ENCODE measurements at places on chromosomes 7 and 10. TPM values are rescaled to one million over a fixed set of nuclear protein-coding genes. Genes with fewer than 3 reads are reported as not detected.

DNA sequence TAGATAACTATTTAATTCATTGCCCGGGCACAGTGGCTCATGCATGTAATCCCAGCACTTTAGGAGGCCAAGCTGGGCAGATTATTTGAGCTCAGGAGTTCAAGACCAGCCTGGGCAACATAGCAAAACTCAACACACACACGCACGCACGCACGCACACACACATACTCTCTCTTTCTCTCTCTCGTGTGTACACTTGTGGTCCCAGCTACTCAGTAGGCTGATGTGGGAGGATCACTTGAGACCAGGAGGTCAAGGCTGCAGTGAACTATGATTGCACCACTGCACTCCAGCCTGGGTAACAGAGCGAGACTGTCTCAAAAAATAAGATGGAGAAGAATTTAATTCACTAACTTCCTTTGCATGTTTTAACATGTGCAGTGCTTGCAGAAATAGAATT is 38.1 kb downstream of the PTPN12 start:
- DNase-seq, result no peak
- no peak overlapping the region for H3K27ac ChIP-seq
- no peaks in the 10 kb centered on the region for H3K4me1 ChIP-seq
- H3K36me3 ChIP-seq, result peaks cover 58% of the 10 kb centered on the region
- no peak overlapping the region for H3K4me3 ChIP-seq
- H3K27me3 ChIP-seq, result no peaks in the 10 kb centered on the region

DNA sequence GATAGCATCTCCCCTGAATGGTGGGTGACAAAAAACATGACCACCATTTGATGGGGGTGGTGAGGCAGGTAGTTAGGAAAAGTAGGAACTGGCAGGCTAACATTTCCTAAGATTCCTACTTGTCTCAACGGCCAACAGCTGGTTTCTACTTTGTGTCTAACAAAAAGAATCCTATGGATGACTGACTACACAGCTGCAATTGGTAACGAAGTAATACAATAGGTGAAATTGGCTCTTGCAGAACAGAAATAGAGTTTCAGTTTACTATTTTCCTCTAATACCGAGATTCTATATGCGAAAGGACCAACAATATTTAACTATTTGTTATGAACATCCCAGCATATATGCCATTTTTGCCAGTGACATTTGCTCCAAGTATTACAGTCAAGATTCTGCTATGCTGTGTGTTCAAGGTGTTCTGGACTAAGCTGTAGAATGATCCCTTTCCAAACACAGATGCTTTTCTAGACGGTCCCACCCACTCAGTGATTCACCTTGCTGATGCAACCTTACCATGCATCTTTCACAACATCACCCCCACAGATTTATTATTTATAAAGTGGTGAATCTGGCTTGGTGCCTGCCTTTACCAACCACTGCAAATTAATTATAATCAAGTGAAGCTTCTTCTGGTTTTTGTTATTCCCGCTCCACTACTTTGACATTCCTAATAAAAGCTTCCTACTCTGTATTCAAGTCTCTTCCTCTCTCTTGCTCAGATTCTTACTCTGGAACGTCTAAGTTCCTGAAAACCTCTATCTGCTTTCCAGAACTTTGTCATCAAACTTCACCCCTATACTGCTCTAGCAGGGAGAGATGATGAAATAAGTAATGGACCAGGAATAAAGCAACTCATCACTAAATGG is 16.8 kb downstream of the BBIP1 start:
- DNase-seq, result peak; percentile 10
- peaks cover 21% of the 10 kb centered on the region for H3K4me1 ChIP-seq
- H3K27me3 ChIP-seq, result no peaks in the 10 kb centered on the region
- no peak overlapping the region for H3K4me3 ChIP-seq
- no peaks in the 10 kb centered on the region for H3K36me3 ChIP-seq

GRCh38 chr7:20466543-20467021 is 135.9 kb downstream of the ITGB8 start:
- DNase-seq, result no peak
- H3K4me3 ChIP-seq, result no peak overlapping the region
- no peaks in the 10 kb centered on the region for H3K4me1 ChIP-seq
- no peak overlapping the region for H3K27ac ChIP-seq

DNA sequence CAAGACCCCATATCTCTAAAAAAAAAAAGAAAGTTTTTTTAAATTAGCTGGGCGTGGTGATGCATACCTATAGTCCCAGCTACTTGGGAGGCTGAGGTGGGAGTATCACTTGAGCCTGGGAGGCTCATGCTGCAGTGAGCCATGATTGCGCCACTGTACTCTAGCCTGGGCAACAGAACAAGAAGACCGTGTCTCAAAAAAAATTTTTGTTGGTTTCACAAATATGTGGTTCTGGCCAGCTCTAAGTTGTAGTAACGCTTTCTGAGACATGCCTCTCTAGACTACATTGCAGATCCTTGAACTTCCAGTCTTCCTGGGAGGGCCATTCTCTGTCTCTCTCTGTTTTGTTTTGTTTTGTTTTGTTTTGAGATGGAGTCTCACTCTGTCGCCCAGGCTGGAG is 24.6 kb upstream of the RHBDD2 start:
- DNase-seq, result no peak
- H3K36me3 ChIP-seq, result no peaks in the 10 kb centered on the region
- no peak overlapping the region for H3K27ac ChIP-seq
- H3K4me1 ChIP-seq, result no peaks in the 10 kb centered on the region
- H3K27me3 ChIP-seq, result no peaks in the 10 kb centered on the region

DNA sequence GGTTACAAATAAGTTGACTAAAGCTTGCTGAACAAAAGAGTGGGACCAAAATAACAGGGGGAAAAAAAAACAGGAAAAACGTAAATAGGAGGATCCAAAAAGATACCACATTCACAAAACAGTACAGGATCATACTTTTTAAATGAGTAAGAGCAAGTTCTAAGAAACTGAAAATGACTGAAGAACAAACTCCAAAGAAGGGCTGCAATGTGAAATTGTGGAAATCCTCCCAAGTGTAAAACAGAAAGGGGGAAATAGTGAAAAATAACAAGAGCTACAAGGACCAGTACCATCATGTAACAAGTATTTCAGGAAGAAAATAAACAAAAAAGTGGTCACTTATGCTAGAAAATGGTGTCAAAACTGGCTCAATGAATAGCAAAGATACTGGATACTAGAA is 46.3 kb downstream of the PDSS1 start:
- H3K4me1 ChIP-seq, result no peaks in the 10 kb centered on the region
- H3K4me3 ChIP-seq, result no peak overlapping the region
- H3K27ac ChIP-seq, result no peak overlapping the region
- no peaks in the 10 kb centered on the region for H3K36me3 ChIP-seq
- H3K27me3 ChIP-seq, result no peaks in the 10 kb centered on the region

DNA sequence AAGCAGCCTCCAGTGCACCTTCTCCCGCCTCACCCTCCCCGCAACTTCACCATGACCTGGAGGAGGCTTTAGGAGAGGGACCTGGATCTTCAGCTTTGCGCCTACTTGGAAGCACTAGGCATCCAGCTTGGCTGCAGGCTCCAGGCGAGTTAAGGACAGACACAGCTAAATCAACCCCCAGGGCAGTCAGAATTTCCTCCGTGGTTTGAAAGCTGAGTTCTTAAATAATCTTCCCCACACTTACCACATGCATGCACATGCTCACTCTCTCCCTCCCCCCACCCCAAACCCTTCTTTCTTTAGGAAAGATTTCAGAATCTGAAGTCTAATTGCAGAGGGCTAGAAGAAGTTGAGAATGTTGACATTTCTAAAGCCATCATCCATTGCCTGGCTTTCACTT is 36.7 kb upstream of the LRRC4 start:
- no peak overlapping the region for H3K4me3 ChIP-seq
- H3K36me3 ChIP-seq, result no peaks in the 10 kb centered on the region
- H3K27ac ChIP-seq, result no peak overlapping the region
- no peaks in the 10 kb centered on the region for H3K4me1 ChIP-seq
- DNase-seq, result no peak

ACTA2 gene
- total RNA-seq, result 5.3 TPM

- H3K36me3 ChIP-seq, result no peaks in the 10 kb centered on the region
- no peak for DNase-seq
- peaks cover 100% of the 10 kb centered on the region for H3K27me3 ChIP-seq
- H3K27ac ChIP-seq, result no peak overlapping the region
- H3K4me3 ChIP-seq, result no peak overlapping the region
Measured at GRCh38 chr10:69572159-69573055, 815 bp downstream of the NEUROG3 start.

DNA sequence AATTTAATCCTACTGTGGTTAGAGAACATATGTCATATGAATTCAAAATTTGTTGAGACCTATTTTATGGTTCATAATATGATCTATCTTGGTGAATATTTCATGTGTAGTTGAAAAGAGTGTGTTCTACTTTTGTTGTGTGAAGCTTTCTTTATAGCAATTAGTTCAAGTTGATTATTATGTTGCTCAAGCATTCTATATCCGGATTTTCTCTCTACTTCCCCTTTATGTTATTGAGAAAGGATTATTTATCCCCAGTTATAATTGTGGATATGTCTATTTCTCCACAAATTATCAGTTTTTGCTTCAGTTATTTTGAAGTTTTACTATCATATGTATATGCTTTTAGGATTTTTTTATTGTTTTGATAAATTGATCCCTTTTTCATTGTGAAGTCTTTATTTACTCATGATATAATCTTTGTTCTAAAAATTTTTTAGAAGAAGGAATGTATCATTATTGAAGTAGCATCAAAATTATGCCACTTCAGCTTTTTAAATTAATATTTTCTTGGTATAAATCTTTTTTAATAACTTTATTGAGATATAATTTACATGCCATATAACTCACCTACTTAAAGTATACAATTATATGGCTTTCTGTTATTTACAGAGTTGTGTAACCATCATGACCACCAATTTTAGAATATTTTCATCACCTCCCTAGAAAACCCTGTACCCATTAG is 12.0 kb upstream of the MEST start:
- DNase-seq, result no peak
- H3K4me1 ChIP-seq, result no peaks in the 10 kb centered on the region
- no peaks in the 10 kb centered on the region for H3K36me3 ChIP-seq
- H3K27ac ChIP-seq, result no peak overlapping the region
- H3K4me3 ChIP-seq, result no peak overlapping the region

RBP4 gene
- total RNA-seq, result 0.57 TPM

SEMA3D gene
- total RNA-seq, result 4.8 TPM

DNA sequence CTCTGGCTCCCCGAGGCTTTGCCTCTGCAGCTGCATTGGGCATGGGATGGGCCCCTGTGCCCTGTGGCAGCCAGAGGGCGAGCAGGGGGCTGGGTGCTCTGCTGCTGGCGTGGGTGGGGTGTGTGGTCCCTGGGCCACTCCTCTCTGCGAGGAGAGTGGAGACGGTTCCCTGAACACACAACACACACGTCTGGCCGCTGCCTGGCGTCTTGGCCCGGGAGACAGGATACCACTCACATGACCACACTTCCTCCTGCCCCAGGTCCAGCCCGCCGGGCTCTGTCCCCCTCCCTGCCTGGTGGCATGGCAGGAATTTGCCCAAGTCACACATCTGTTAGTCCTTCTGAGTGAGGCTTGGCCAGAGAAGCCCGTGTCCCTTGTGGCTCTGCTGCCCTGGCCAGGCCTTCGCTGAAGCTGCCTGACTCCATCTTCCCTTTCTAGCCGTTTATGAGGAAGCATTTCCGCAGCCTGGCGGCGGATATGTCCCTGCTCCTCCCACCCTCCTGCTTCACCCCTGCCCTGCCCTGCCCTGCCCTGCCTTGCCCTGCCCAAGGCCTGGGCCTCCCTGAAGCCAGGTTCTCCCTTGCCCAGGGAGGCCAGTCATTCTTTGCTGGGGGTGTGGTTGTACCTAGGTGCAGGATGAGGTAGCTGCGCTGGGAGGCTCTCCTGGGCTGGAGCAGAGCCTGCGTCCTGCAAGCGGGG is 3.0 kb downstream of the BRI3 start:
- H3K36me3 ChIP-seq, result peaks cover 14% of the 10 kb centered on the region
- peak overlapping the region; percentile 97 for H3K27ac ChIP-seq
- peaks cover 61% of the 10 kb centered on the region for H3K4me1 ChIP-seq
- DNase-seq, result peak; percentile 89

GATA3 gene
- total RNA-seq, result 43.6 TPM

UNC5B gene
- total RNA-seq, result 1.7 TPM

HMX2 gene
- total RNA-seq, result not detected

- no peaks in the 10 kb centered on the region for H3K4me1 ChIP-seq
- no peak overlapping the region for H3K27ac ChIP-seq
- H3K36me3 ChIP-seq, result no peaks in the 10 kb centered on the region
- H3K27me3 ChIP-seq, result peaks cover 21% of the 10 kb centered on the region
- no peak overlapping the region for H3K4me3 ChIP-seq
- no peak for DNase-seq
Measured at GRCh38 chr10:128870830-128871597, 596.0 kb upstream of the MGMT start.

GRCh38 chr10:79502561-79503309 is 9.6 kb upstream of the EIF5AL1 start:
- no peaks in the 10 kb centered on the region for H3K4me1 ChIP-seq

DNA sequence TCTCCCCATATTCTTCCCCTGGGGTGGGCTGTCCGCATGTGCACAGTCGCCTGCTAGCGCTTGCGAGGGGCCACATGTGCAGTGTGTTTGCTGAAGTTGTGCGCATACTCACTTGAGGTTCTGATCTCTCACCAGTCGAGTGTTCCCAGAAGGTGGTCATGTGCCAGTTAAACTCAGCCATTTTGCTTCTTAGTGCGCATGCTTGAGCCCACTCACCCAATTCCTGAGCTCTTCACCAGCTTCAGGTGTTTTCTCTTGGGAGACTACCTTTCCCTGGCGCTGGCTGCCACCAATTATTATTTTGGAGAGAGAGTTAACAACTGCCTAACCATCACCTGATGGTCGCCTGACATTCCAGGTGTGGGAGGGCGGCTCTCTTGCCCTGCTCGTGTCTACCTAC is 25.2 kb upstream of the CPN1 start:
- DNase-seq, result no peak
- H3K4me3 ChIP-seq, result no peak overlapping the region
- H3K27ac ChIP-seq, result no peak overlapping the region
- H3K36me3 ChIP-seq, result no peaks in the 10 kb centered on the region
- no peaks in the 10 kb centered on the region for H3K4me1 ChIP-seq

DNA sequence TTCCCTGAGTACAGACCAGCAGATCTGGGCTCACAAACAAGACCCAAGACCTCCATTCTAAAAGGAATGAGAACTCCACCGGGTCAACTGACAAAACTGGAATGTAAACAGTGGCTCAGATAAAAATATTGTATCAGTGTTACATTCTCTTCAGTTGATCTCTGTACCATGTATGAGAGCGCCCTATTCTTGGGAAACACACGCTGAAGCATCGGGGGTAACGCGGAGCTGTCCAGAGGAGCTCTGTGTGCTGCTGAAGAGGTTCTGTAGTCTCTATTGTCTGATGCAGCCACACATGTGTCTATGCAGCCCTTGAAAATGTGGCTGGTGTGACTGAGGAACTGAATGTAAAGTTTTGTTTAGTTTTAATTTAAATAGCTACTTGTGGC is 39.7 kb downstream of the HIPK2 start:
- no peaks in the 10 kb centered on the region for H3K4me1 ChIP-seq
- H3K36me3 ChIP-seq, result no peaks in the 10 kb centered on the region
- no peak overlapping the region for H3K27ac ChIP-seq
- DNase-seq, result no peak

GHRHR gene
- total RNA-seq, result not detected

PPP1R17 gene
- total RNA-seq, result not detected

DNA sequence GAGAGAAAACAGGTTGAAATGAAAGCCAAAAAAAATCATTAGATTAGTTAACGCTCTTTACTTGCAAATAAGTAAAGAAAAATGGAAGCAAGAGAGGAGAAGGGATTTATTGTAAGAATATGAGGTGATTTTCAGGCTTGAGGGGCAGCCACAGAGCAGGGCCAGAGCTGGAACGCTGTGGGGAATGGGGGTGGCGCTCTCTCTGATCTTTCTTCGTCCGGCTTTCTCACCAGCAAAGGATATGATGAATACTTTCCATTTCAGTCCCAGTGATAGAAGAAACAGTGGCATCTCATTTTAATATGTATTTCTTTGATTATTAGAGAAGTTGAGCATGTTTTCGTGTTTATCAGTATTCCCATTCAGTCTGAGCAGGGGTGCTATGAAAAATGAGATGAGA is 112.2 kb downstream of the SKIDA1 start:
- H3K27ac ChIP-seq, result no peak overlapping the region
- no peaks in the 10 kb centered on the region for H3K27me3 ChIP-seq

All from PC-9 (cell line).